Forelimb muscle (tissue), 1 donor: ENCODE measurements at places on chromosomes 7 and 10.

- no peak for DNase-seq
These were observed 58.8 kb downstream of the LANCL2 start for GRCh38 chr7:55423891-55424290.

DNA sequence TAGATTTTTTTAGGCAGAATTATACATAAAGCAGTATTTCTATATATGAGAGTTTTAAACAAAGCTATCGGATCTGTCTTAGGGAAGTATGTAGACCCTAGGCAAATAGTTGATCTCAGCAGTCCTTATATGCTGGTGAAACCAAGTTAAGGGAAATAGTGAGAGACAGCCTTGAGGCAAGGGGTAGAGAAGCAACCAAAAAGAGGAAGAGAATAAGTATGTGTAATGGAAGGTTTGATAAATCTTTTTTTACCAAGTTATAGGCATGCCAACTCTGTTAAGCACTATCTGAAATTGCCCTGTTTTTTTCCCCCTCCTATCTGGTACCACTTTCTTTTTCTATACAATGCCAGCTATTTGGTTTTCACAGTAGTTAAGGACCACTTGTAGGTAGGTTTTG lies 19.9 kb downstream of the SPAG6 start:
- no peak for DNase-seq

- no peak for DNase-seq
These were observed 121.6 kb upstream of the ZNF92 start for GRCh38 chr7:65251851-65252620.

DNA sequence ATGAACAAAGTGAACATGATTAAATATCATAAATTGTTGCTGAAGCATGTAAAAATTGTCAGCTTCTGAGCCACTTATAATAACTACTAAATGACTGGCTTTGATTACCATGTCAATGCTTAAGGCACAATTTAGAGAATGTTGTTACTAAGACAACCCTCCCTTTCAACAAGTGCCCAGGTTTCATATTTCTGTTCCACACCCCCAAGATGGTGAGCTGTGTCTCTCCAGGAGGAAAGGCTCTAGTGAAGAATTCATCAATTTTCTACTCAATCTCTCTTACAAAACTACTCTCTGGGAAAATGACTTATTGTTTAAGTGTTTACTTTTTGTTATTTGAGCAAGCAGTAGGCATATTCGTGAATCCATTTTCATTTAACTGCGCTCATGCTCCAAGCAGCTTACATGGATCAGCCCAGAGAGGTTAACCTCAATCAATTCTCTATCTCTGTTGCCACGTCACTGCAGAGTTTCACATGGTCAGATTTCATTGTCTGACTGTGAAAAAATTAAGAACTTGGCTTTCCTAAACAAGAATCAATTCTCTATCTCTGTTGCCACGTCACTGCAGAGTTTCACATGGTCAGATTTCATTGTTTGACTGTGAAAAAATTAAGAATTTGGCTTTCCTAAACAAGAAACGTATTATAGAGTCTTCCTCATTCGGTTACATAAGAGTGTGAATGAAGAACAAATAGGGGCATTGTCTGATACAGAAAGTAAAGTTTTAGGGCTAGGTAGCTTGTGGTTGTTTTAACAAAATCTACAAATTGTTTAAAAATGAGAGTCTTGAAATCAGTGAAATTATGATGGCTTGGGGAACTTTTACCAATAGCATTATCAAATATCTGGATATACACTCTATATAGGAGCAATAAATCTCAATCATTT lies 49.7 kb downstream of the CCDC71L start:
- no peak for DNase-seq

DNA sequence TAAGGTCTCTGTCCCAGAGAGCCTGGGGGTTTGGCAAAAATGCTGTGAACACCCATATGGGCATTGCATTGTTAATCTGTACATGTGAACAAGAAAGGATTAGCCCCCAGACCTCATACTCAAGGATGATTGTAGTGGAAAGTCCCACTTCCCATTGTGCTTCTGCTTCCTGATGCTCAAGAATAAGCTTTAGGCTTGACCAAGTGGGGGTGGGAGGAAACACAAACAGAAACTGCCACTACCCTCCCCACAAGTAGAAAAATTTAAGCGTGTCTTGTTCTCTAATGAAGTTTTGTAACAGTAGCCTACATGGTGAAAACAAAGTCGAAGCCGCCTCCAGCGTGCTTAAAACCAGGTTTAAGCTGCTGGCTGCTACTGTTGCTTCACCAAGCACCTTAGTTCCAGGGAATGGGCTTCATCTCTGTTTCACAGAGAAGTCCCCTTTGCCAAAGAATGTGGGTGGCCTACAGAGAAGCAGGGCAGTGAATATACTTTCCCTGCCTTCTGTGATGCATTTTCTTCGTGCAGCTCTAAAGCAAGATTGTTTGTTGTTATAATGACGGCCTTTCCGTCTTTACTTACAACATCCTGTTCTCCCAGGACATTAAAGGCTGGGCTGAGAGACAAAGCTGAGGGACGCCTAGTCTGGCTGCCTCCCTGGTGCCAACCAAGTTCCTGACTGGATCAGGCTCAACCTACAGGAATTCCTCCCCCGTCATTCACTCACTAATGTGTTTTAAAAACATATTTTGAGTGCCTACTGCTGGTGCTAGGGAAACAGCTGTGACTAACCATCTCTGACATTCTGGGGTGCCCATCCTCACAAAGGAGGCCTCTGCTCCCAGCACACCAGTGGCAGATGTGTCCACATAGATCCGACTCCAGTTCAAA lies 32.1 kb upstream of the CCSER2 start:
- no peak for DNase-seq

GRCh38 chr7:3153118-3153517 lies 109.5 kb upstream of the CARD11 start:
- DNase-seq = no peak

DNA sequence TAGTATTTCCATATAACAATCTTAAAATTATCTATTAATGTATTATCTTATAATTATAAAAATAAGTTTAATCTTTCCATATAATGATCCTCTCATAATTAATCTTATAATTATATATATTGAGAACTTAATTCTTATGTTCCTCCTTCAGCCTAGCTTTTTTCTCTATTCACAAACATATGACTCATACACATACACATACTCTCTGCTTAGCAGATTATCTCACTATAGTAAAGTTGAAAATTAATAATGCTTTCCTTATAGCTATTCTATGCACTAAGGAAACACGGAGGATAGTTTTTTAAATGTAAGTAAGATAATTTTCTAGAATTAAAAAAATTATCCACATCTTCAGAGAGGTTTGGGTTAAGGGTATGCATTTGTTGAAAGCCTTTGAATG lies 47.7 kb upstream of the ITGB8 start:
- DNase-seq = no peak

- DNase-seq = no peak
These were observed 509.7 kb upstream of the PODXL start for GRCh38 chr7:132065989-132066603.

- DNase-seq = no peak
These were observed 17.9 kb downstream of the BNIP3 start for GRCh38 chr10:131963811-131964210.

- DNase-seq = no peak
These were observed 678 bp downstream of the SH2B2 start for GRCh38 chr7:102287111-102287980.

- no peak for DNase-seq
These were observed 138.7 kb downstream of the ZNF365 start for GRCh38 chr10:62512732-62513475.

DNA sequence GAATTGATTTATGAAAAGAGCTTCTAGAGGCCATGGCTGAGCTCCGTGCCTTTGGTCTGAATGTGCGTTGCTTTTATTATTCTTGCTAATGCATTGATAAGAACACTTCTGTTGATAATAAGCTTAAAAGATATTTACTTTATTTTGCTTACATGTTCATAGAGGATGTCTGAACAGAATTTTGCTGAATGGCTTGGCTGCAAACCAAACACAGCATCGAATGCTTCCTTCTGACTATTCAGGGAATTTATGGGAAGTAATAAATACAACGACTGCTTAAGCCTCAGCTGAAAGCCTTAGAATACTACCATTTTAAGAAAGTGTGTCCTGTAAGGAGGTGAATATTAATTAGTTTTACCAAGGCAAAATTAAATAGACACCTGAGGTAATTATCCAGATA lies 643.5 kb upstream of the POT1 start:
- no peak for DNase-seq

GRCh38 chr10:105192861-105193260 lies 551.8 kb downstream of the SORCS3 start:
- no peak for DNase-seq

DNA sequence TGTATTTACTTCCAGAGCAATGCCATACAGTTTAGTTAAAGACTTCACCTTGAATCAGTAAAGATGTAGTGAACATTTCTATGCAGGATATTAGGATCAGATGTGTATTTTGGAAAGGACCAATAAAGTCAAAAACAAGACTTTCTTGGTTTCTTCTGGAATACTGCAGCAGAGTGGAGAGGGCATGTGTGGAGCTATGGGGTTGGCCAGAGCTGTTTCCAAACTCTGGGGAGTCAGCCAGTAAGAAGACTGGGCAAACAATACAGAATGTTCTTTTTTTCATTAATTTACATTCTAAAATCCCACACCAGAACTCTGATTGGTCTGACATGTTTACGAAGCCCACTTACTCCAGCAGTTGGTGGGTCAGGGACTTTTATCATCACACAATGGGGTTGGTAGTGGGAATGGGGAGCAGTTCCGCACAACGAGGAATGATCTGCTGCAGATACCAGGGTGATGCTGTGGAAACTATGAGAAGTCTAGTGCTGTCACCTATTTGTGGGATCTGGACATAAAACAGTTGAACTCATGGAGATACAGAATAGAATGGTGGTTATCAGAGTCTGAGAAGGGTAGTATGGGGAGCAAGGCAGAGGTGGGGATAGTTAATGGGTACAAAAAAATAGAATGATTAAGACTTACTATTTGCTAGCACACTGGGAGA lies 267.7 kb downstream of the MALRD1 start:
- DNase-seq = no peak

- no peak for DNase-seq
These were observed 642.3 kb downstream of the GATA3 start for GRCh38 chr10:8696746-8697145.

DNA sequence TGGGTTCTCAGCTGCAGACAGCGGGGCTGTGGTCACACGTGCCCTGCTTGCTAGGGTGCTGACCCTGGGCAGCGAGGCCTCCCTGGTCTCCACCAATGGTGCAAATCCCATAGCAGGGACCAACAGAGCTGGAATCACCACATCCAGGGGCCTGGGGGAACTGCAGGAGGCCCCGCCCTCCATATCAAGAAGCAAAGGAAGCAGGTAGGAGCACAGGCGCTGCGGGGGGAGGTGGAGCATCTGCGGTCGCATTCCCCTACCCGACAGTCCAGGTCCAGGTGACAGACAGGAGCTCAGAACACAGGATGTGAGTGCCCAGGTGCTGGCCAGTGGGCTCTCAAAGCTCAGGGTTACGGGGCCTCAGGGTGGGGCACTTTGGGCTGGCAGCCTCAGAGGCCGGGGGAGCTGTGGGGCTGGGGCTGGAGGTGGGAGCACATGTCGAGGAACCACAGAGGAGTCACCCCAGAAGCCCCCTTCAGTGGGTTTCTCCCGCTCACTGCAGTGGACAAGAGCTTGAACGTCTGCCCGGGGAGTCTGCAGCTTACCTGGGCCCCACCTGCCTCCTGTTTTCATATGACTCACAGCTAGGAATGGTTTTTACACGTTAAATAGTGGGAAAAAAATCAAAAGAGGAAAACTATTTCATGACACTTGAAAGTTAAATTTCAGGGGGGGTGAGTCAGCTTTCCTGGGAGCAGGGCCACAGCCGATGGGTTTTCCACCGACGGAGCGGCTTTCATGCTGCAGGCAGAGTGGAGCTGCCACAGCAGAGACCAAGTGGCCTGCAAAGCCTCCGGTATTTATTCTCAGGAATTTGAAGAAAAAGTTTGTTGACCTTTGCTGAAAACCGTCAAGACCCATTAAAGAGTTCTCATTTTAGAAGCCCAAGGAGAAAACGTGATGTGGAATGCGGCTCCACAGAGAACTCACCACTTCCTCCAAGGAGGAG lies 148.7 kb upstream of the PPP2R2D start:
- no peak for DNase-seq

DNA sequence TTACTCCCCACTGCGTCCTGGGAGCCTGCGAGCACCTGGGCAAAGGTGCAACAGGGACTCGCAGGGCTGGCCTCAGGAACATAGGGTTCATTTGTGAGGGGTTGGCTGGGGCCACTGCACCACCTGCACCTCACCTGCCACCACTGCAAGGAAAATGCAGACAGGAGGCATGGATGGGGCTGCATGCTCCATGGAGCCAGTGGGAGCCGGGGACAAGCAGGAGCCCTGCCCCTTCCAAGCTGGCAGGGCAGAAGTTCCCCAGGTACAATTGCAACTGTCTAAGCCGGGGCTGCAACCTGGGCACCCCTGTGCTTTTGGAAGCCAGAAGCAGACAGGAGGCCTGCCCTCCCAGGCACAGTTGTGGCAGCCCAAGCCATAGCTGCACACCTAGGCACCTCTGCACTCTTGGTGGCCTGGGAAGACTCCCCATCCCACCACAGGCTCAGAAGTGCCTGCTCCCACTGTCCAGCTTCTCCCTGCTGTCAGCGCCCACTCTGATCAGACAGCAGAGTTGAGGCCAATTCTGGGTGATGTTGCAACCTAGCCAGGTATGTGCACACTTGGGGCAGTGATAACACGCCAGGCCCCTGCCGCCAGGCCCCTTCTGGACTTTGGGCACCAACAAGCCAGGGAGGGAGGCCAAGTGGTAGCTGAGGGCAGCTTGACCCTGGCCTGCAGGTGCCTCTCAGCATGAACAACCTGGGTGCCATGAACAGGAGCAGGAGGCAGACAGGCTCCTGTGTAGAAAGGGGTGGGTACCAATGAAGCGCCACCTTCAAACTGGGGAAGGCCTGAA lies 58.2 kb downstream of the TMEM106B start:
- no peak for DNase-seq

- no peak for DNase-seq
These were observed 10.7 kb upstream of the HOXA13 start for GRCh38 chr7:27210441-27211083.

DNA sequence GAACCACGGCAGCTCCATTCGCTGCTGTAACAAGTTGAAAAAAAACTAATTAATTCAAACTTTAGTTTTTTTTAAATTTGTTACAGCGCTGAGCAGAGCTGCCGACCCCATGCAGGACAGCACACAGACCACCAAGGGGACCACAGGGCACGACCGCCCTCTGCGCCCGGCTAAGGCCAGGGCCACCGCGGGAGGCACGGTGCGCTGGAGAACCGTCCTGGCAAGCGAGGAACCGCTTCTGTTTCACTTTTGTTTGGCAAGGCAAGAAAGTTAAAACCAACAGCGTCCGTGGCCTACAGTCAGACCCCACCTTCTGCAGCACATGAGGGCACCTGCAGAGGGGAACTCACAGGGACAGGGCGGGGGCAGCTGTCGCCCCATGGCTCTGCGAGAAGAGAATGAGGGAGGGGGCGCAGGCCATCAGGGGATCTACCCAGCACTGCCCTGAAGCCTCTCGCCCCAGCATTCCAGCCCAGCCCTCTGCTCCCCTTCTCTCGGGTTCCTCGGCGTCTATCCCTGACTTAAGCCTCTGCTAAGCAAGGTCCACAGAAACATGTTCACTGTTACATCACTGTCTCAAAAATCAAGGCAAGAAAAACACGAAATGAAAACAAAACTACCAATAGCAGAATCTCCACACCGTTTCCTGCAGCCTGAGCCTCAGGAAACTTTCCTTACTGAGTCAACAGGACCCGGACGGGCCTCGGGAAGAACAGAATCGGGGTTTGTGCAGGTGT lies 204.4 kb downstream of the DIP2C start:
- DNase-seq = no peak
